SHP77 treated with DMSO at 0.1 percent for 48 hours (cell line): ENCODE measurements at places on chromosomes 1 and 21.

GRCh38 chr21:45467221-45467779 lies 62.3 kb downstream of the COL18A1 start:
- DNase-seq = no peak

DNA sequence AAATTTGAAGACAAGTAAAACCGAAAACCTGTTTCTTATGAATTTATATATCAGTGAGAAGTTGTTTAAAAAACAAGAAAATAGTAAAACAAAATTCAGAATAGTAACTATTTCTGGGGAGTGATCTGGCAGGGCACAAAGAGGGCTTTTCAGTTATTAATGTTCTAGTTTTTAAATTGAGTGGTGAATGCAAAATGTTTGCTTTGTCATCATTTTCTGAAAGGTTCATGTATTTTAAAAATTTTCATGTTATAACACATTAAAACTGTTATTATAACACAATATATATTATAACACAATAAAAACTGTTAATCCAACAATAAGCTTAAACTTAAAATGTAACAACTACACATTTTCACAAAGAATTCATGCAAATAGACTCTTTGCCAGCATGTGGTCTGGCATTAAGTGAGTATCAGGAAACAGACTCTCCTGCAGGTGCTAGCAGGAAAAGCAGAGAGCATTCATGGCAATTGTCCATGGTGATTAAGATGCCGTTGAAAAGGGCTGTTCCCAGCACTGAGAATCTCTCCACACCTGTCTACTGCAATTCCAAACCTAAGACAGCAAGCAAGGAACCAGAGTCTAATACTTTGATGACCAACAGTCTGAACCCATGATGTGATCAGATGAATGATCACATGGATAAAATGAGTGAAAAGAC lies 204.9 kb downstream of the TBX15 start:
- DNase-seq = peak; percentile 37

DNA sequence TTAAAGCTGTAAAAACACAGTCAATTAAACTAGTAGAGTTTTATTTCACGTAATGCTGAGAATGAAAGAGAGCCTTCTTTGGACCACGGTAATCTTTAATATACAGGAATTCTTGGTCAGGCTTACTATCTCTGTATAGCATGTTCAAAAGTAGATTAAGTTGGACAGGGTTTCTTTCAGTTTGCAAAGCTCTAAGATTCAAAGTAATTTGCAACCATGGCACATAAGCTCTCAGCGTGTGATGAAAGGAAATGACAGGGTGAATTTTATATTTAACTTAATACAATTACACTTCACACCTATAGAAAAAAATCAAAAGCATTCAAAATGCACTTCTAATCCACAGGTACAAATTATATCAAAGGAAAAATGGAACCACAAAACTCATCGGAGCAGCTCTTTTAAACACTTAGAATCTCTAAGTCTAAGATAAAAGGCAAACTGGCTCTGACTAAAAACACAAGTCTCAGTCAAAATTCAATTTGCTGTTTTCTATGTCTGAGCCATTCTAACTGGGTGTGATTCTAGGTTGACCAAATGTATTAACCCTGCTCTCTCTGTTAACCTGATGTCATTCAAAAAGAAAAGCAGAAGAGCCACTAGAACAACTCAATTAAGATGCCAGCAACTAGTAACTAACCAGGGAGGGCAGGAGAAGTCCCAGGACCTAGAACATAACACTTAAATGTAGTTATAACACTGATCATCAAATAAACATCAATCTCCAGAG lies 147.7 kb downstream of the RERE start:
- DNase-seq = no peak

- no peak for DNase-seq
These were observed 420.2 kb downstream of the KCTD3 start for GRCh38 chr1:215987092-215987875.

- peak; percentile 42 for DNase-seq
These were observed 20.4 kb upstream of the SPATA6 start for GRCh38 chr1:48492392-48492791.

GRCh38 chr1:205565799-205566198 lies 61.3 kb downstream of the CDK18 start:
- DNase-seq = no peak

DNA sequence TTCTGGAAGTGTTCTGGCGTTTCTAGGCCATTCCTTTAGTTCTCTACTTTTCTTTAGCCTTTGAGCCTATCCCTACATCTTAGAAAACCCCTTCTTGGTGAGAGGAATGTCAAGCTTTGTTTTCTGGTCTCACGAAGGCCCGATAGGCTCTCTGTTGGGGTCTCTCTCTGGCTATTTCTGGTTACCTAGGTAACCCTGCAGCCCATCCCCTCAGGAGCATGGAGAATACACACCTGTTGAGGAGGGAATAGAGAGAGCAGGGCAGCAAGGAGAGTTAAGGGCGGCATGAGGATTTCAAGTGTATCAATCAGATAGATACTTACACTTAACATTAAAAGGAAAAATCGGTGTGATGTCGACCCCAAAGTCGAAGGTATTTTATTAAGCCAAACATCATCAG lies 45.7 kb downstream of the LRRC8D start:
- no peak for DNase-seq

- peak; percentile 95 for DNase-seq
These were observed at the start of gene ALDH4A1 for GRCh38 chr1:18902523-18903290. Gene ALDH4A1 (minus strand): TSS chr1:18902555. CDS start chr1:18902523, 32 bp downstream.

GRCh38 chr1:212967801-212968200 lies 17.5 kb downstream of the VASH2 start:
- no peak for DNase-seq

DNA sequence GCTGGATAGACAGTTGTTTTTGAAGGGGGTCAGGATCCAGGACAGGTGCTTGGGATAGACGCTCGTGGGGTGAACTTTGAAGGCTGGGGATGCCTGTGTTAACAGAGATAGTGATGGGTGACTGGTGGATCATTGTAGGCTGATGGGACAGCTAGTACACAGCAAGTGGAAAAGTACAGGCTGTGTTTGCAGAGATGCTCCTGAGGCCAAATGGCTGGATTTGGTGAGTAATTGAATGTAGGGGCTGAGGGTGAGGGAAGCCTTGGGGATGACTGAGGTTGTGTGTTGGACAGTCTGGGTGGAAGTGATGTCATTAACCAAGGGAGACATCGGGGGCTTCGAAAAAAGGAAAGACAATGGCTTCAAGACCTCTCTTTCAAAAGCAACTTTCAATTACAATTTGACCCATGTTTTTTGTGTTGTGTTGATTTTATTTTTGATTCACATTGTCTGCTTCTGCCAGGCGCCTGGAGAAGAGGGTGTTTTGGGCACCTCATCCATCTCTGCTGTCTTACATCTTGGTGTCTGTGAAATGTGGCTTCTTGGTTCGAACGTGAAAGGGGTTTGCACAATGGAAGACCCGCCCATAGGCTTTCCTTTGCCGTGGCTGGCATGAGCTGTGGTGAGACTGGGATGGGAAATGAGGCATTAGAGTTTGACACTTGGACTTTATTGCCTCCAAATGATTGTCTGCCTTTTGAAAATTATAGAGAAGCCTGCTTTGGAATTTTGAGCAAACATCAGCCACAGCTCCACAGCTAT lies 147.5 kb downstream of the FOXD2 start:
- DNase-seq = no peak

DNA sequence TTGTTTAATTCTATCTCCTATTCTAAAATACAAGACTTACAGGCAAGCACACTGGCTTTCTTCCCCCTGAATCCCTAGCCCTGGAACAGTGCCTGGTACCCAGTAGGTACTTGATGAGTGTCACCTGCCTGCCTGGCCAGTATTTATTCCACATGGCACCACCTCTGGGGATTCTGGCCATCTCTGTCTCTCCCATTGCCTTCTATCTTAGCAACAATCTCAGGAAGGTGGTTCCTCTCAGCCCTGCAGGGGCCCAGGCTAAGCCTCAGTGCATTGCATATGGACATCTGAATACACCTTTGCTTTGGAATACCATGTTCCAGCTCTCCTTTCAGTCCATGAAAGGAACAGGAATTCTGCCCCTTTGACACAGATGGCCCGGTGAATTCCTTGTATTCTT lies 81.0 kb downstream of the HIVEP3 start:
- no peak for DNase-seq
